NCI-H1694 (cell line): ENCODE measurements at places on chromosomes 12 and 14.

DNA sequence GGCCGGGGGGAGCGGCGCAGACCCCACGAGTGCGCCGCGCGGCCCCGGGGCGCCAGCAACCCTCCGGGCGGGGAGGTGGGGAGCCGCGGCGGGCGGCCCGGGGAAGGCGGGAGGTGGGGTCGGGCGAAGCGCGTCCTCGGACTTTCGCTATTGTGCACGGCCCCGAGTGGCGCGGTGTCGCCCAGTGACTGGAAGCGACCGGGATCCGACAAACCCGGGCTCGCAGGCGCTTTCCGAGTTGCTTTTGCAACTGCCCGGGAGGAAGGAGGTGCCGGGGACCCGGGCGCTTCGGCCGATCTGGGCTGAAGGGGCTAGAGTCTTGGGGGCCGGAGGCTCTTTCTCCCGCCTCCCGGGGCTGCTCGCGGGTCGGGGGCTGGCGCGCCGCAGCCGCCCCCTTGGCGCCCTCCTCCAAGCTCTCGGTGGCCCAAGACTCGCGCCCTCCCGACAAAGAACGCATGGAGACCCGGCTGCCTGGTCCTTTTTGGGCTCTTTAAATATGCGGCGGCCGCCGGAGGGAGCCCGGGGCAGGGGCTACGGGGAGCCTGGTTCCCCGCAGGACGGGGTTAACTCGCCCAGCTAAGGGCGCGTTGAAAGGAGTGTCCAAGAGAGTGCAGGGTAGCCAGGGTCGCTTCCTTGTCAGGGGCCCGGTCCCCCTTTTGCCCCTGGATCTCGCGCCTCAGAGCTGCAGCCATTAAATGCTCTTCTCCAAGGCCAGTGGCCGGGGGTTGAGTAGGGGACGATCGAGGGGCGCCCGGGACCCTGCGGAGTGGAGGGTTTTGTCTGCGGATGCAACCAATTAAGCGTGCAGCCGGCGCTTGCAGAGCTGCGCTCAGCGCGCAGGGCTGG is 1.4 kb downstream of the HMGA2 start:
- no peak for DNase-seq

DNA sequence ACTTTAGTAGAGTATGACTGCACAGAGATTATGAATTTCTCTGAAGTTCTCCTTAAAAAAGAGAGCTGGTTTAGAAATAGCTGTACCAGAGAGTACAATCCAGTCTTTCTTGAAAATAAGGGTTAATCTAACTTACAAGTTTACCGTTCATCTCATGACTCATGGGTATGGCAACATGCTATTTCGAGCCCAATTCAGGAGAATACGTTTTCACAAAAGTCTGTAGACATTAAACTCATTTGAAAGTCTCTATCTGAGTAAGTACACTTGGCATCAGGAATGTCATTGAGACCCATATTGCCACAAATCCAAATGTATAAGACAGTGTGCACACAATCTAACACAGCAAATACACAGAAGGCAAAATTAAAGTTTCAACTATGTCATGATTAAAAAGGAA is 160.5 kb downstream of the PIK3C2G start:
- DNase-seq: no peak

DNA sequence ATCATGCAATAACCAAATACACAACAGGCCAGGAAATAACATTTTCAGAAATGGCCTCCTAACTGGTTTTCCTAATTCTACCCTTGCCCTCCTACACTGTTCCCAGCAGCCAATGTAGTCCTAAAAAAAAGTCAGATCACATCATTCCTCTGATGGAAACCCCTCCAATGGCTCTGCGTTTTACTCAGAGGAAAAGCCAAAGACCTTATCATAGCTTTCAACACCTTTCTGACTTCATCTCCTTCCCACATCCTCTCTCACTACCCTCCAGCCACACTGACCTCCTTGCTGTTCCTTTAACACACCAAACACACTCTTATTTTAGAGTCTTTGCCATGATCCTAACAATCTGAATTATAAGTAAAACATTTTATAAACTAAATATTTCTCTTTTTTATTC is 1.1 kb downstream of the MED6 start:
- DNase-seq: no peak

GRCh38 chr12:53005215-53005985 is 856 bp upstream of the EIF4B start:
- DNase-seq: no peak

- DNase-seq: peak; percentile 71
Measured at GRCh38 chr14:24332268-24332993, 2.4 kb downstream of the ADCY4 start.

DNA sequence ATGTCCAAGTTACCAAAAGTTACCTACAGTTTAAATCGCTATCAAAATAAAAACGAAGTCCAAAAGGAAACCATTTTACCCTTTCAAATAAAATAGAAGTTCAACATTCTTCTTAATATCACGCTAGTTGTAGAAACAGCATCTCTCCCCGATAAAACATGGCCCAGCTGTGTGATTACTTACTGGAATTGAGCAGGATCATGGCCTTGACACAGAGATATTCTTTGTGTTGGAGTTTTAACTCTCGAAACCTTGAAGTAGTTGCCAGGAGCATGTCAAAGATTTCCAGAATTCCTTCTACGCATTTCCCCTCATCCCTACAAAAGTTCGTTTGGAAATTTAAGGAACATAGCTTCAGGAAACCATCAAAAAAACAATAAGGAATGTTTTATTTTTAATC is 44.8 kb downstream of the ESR2 start:
- no peak for DNase-seq

- DNase-seq: no peak
Measured at GRCh38 chr14:71322655-71323250, 415.5 kb downstream of the PCNX1 start.

DNA sequence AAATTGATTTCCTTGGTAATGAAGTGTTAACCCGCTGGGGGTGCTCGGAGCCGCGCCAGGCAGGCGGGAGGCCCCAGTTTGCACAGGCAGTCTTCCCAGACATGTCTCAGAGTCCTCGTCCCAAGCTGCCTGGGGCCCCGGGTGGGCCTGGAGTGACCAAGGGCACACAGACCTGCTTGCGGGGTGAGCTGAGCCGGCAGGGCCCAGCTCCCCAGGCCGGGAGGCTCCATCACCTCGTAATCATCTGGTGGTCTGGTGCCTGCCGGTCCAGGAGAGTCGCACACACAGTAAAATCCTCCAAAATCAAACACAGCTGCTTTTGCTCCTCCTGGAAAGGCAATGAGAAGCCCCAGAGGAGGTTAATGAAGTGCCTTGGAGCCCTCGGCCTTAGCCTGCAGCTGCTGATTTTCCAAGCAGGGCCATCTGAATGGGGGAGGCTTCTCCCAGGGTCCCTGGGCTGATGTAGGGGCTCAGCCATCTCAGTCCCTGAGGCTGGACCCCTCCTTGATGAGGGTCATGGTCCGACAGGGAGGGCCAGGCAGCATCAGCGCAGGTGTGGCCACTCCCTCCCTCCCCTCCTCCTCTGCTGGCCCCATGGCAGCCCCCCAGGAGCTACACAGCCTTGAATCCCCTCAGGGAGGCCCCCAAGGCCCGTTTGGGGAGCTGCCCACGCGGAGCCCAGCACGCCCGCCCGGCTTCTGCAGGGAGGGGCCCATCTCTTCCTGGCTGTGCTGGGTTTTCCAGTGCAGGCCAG is 39.4 kb upstream of the FBRSL1 start:
- DNase-seq: no peak

- DNase-seq: no peak
Measured at GRCh38 chr12:1350055-1350933, 244.1 kb downstream of the FBXL14 start.

GRCh38 chr12:75631831-75632230 is 120.4 kb upstream of the KRR1 start:
- DNase-seq: no peak

DNA sequence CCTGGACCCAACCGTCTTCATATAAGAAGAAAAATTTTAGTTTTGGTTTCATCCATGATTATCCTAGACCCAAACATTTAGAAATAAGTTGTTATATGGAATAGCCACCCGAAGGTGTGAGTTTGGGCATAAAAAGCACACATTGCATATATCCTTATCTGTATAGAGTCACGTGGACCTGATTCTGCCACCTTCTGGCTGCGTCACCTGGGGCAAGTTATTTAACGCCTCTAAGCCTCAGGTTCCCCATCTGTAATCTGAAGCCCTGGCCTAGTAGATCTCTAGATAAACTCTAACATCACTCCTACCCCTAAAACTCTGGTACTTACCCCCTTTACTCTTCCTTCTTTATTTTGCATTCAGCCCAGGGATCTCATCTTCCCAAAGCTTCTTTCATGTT is 14.3 kb upstream of the KRT5 start:
- DNase-seq: no peak

DNA sequence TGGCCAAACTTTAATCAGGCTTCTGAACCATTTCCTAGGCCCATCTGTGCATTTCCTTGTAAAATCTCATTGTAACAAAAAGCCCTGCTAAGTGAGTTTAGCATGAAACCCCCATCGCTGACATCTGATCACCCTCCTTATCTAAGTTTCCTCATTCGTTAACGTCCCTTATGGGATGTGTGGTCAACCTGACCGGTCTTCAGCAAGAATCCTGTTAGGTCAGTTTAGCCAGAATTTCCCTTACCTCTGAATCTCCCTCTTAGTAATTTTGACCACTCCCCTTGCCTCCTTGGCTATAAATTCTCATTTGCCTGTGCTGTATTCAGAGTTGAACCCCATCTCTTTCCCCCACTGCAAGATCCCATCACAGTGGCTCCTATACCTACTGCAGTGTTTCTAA is 239.3 kb downstream of the RMST start:
- no peak for DNase-seq

- DNase-seq: no peak
Measured at GRCh38 chr14:78228702-78229327, 58.6 kb downstream of the NRXN3 start.

DNA sequence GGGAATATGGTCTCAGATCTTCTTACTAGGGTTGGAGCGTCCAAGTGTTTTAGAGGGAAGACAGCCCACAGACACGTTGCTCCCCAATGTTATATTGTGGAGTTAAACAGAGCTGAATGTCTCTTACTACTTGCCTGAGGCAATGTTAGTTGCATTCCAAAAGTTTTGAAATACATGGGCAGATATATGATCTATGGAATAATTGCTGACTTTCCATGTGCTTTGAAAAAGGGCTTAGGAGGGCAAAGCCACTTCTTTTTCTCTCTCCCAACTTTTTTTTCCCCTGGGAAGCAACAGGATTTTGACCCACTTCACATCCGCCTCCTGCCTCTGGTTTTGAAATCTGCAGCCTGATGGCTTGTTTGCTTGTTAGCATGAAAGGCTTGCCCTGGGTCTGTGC is 33.7 kb upstream of the PAX9 start:
- DNase-seq: no peak

- no peak for DNase-seq
Measured at GRCh38 chr14:24253936-24254335, 9.0 kb downstream of the TGM1 start.

DNA sequence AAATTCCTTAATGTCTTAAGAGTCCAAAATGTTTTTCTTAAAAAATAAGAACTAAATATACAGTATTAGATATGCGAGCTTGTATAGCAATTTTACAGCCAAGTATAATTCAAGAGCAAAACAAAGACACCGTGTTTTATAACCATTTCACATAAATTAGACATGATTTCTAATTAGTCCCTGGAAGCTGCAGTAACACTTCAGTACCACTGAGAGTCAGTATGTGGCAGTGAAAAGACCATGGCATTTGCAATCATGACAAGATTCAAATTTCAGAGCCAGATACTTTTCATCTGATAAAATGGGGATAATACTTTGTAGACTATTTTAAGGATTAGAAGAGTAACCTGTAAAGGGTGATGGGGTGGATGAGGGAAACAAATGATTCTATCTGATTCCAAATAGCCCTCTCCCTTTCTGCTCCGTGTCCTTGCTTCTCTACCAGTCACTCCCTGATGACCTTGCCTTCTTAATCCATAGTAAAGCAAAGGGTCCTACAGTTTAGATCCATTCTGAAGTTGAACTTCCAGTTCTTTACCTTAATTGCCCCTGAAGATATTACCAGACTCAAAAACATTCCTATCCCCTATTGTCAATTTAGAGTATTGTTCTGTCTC is 145.4 kb upstream of the ABCD2 start:
- peak; percentile 8 for DNase-seq

GRCh38 chr12:62562846-62563245 is 96.2 kb downstream of the MON2 start:
- DNase-seq: no peak

DNA sequence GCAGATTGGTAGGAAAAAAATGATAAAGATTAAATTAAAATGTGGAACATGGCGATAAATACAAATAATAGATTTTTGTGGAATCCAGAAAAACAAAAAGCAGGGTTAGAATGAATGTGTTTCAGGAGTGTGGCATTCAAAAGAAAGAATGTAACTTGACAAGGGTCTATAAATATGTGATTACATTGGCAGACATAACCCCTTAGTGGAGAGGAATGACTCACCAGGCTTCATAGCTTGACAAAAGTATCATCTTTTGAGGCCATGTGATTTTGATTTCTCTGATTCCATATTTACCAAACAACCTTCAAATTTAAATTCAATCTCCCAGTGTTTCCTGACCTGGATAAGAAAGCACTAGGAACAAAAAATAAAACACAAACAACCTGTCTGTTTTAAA is 24.4 kb upstream of the MGST1 start:
- no peak for DNase-seq

DNA sequence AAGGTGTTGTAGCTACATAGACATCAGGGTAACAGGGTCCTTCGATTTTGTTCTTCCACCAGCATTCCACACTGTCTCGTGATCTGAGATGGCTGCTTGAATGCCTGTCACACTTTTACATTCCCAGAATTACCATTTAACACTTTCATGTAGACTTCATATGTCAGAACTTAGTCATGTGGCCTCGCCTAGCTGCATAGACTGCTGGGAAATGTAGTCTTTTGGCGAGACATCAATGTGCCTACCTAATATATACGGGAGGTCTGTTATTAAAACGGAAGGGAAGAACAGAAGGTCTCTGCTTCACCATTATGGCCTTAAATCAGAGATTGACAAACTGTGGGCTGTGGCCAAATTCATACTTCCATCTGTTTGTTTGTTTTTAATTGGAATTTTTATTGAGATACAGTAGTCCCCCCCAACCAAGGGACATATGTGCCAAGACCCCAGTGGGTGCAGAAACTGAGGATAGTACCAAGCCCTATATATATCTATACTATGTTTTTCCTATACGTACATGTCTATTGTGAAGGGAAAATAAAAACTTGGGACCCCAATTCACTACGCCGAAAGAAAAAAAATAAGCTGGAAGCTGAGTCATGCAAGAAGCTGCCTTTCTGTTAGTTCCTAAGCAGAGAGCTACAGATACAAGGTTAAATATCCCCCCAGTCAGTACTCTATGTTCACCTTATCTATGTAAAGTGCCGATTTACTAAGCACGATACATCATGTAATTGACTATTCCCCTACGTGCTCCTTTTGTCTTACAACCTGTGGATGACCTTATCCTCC is 11.3 kb upstream of the HRK start:
- DNase-seq: peak; percentile 39

- no peak for DNase-seq
Measured at GRCh38 chr12:93003531-93004239, 74.6 kb upstream of the EEA1 start.

DNA sequence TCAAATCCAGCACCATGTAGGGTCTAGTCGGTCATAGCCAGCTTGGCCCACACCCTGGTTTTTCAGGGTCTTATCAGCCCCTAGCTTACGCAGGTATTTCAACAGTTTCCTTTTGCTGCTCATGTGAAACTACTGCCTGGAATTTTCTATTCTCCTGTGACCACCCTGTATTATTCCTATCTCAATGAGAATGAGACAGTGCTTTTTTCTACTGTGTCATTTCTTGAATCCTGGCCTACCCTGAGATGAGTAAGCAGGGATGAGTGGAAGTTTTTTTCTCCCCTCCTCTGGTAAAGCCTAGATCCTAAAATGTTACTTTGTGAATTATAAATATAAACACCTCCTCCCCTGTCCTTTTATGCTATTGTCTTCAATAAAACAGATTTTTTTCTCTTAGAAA is 62.7 kb upstream of the ARID2 start:
- no peak for DNase-seq

GRCh38 chr14:76830556-76830955 is 4.3 kb downstream of the LRRC74A start:
- no peak for DNase-seq
